ENCODE measurements at places on chromosomes 7 and 10. TPM values are rescaled to one million over a fixed set of nuclear protein-coding genes. Genes with fewer than 3 reads are reported as not detected.

The CALCR gene
- polyA plus RNA-seq, result not detected

The GNB2 gene
- 114 TPM for polyA plus RNA-seq

- DNase-seq, result peak; percentile 39
Measured at GRCh38 chr7:105268056-105268455, 120.7 kb downstream of the SRPK2 start.

DNA sequence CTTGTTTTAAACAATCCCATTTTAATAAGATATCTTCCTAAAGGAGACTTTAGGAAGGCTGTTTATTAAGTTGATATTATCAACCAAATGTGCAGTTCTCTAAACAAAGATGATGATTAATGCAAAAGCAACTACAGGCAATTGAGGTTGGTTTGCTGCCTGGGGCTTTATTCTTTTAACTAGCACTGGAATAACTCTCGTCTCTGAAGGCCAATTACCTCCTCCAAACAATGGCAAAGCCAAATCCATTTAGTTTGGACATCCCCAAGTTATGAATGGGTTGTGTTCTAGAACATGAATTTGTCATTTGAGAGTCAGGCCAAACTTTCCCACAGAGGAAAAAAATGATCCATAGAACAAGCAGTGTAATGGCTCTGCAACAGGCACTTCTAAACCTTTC is 114.1 kb downstream of the SLC16A9 start:
- DNase-seq, result no peak
